Neuronal stem cell (in vitro differentiated cells): ENCODE measurements at places on chromosomes 7 and 10.

- DNase-seq, result no peak
These were observed 38.6 kb upstream of the RSBN1L start for GRCh38 chr7:77657427-77658224.

DNA sequence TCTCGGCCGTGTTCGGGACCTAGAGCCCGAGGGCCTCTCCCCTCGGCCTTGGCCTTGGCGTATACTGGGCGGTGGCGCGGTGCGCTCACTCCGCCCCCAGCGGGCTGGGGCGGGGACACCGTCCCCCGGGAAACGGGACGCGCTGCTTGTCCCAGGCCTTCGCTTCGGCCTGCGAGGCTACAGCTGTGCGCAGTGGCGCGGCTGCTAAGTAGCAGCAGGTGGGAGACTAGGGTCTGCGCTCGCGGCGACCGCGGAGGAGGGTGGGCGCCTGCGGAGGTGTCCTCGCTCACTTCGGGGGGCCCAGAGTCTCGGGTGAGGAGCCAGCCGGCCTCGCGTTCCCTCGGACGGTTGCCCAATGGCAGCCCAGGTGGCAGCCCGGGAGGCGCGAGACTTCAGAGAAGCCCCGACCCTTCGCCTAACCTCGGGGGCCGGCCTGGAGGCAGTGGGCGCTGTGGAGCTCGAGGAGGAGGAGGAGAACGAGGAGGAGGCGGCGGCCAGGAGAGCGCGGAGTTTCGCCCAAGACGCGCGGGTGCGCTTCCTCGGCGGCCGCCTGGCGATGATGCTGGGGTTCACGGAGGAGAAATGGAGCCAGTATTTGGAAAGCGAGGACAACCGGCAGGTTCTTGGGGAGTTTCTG, at the start of gene DNAH11:
DNAH11 (plus strand) TSS at position 149 of the 637 bp plus-strand sequence; CDS start at position 356, 207 bp downstream.
- DNase-seq, result peak; percentile 57

GRCh38 chr10:122236690-122237306, 34.3 kb upstream of the BTBD16 start:
- no peak for DNase-seq

DNA sequence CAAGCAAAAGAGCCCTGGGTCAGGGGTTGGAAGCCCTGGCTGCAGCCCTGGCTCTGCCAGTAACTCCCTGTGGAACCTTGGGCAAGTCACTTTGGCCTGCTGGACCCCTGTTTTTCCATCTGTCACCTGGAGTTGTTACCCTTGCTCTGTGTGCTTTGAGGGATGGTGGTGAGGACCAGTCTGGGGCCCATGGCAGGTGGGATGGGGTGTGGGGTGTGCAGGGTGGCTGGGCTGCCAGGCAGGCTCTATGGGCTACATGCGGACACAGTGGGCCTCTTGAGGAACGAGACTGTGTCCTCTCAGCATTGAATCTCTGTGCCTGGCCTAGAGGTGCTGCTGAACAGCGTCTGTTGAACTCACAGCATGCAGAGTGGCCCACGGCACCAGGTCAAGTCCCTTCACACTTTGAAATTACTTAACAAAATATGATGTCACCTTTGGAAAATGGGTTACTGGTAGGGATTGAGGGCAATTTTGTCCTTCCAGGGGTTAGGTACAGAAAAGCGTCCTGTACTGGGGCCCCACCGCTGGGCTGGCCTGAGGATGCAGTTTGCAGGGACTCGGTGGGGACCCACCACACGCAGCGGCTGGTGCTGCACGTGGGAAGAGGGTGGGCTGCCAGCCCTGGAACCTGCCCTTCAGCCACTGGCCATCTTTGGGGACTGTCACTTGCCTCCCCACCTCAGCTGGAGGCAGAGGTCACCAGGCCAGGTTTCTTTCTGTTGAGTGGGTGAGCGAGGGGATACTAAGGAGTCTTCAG, 45.3 kb downstream of the PRF1 start:
- DNase-seq, result no peak

GRCh38 chr10:90458054-90458453, 399.8 kb downstream of the HTR7 start:
- DNase-seq, result no peak

GRCh38 chr10:25758041-25758457, 176.0 kb upstream of the MYO3A start:
- peak; percentile 48 for DNase-seq

- DNase-seq, result no peak
These were observed 11.8 kb downstream of the EPHA1 start for GRCh38 chr7:143396625-143397556.

DNA sequence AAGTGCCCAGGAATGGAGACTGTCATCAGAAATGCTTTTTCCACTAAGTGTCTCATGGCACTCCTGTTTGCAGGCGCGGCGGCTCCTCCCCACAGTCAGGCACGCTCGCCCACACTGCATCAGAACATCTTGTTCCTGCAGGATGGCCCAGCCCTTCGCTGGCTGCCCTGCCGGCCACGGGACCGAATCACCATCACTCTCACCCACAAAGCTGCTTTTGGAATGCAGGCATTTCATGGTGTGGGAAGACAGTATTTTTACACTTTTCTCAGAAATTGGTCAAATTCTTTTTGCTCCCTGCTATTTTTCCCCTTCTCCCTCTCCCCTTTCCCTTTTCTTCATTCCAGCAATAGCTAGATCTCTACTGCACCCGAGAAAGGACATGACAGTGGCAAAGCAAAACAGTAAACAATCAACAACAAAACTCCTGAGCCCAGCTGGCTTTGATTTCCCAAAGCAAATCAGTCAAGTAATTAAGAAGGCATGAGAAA, 176.1 kb upstream of the TNS3 start:
- DNase-seq, result no peak

- DNase-seq, result no peak
These were observed 7.6 kb downstream of the PLA2G12B start for GRCh38 chr10:72946963-72947362.

DNA sequence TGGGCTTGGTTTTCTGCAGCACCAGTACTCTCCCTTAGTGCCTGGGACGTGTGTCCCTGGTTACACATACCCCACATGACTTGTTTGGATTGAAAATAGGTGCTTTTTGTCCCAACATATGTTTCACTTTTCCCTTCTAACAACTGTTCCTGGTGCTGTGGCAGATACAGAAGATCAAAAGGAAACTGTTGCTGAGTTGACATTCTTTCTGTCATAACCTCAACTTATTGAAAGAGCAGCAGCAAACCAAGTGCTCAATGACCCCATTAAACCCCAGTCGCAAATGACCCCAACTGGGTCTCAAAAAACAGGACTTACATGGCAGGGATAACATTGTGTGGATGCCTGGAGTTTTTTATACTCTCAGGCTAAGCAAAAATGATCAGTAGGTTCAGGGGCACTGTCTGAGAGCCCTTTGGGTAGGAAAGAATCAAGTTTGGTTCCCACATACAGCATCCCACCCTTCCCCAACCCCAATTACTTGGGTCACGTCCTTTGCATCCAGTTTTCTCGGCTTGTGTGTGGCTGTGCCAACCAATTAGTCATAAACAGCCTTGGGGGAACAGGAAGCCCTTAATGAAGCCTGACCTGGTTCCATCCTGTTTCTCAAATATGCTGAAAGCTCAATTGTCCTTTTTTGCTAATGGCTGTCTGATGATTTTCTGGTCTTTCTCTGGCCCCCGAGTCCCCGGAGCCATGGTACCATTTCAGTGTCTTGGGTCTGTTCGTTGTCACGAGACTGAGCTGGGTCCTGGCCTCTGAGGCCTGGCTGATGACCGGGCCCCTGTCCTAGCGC, 4.9 kb downstream of the HKDC1 start:
- no peak for DNase-seq

DNA sequence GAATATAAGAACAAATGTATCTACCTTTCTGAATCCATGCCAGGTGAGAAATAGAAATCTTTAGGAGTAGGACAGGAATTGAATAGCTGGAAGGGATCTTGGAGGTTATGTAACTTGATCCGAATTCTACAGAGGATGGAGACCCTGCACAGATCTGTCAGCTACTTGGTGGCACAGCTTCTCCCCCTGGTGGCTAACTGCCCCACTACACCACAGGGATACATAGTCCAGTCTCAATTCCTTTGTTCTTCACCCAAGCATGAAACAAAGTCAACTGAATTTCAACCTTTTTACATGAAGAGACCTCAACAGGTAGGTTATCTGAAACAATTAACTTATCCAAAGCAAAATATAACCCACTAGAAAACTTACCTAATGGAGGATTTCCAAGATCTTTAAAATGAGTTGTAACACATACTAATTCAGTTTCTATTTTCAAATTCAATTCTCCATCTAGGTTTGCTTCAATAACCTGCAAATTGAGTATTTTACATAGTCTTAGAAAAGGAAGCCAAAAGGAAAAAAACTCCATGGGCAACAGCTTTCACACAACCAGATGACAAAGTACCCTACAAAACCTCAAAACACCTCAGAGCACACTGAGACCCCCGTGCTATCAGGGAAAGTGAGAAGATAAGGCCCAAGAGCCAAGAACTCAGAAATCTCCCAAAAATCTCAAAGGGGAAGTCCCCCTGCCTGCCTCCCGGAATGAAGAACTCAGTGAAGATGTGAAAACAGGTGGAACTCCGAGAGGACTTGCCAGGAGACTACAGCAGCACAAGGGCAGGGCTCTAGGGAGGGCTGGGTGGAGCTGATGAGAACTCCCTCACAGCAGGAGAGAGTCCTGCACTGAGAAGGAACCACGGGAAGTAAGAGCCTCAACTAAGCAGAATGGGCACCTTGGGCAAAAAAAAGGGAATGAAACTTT, 10.3 kb downstream of the HUS1 start:
- DNase-seq, result peak; percentile 69

- no peak for DNase-seq
These were observed 613.9 kb downstream of the TNS3 start for GRCh38 chr7:46968003-46968402.

GRCh38 chr7:114048386-114049235, 129.8 kb upstream of the PPP1R3A start:
- no peak for DNase-seq

- DNase-seq, result no peak
These were observed 80.9 kb upstream of the AGBL3 start for GRCh38 chr7:134905375-134905774.

DNA sequence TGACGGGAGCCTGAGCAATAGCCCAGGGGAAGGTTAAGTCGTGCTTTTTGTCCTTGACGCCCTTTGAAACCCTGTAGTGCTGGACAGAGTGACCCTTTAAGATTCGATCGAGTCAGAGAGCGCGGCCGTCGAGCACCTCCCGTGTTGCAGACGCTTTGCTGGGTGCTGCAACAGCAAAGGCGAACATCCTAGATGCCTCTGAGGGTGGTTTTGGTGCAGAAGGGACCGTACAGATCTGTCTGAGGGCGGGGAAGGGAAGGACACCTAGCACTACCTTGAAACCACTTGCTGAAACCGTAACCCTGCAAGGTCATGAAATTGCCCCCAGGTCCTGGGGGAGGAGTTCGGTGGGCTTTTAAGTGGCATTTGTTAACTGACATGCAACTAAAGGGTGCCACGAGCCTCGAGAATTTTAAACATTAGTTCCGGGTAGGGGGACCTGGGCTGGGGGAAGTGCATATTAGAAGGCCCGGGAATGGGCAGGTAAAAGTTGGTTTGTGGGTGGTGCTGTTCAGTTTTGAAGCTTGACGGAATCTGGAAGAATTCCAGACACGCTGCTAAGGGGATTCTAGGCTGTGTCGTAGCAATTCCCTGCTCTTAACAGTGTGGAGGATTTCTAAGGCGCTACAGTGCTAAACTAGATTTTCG, 786 bp downstream of the ATP5F1C start:
- DNase-seq, result no peak

- no peak for DNase-seq
These were observed 158.6 kb downstream of the TMEM178B start for GRCh38 chr7:141232286-141233051.

DNA sequence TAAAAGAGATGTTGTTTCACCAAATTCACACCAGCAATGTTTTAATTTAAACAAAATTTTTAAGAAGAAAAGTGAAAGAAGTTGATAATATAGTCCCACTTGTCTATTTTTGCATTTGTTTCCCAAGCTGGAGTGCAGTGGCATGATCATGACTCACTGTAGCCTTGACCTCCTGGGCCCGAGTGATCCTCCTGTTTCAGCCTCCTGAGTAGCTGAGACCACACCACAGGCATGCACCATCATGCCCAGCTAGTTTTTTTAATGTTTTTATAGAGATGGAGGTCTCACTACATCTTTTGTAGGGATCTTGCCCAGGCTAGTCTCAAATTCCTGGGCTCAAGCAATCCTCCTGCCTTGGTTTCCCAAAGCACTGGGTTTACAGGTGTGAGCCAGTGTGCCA, 14.1 kb upstream of the NDUFA5 start:
- no peak for DNase-seq

GRCh38 chr10:97676770-97677581, 10.1 kb downstream of the AVPI1 start:
- peak; percentile 32 for DNase-seq

- no peak for DNase-seq
These were observed 51.8 kb upstream of the PPP2R2D start for GRCh38 chr10:131848741-131849590.

- DNase-seq, result no peak
These were observed 58.5 kb downstream of the CLRN3 start for GRCh38 chr10:127834221-127834620.

- no peak for DNase-seq
These were observed 220.5 kb downstream of the PTPRN2 start for GRCh38 chr7:158366916-158367633.

DNA sequence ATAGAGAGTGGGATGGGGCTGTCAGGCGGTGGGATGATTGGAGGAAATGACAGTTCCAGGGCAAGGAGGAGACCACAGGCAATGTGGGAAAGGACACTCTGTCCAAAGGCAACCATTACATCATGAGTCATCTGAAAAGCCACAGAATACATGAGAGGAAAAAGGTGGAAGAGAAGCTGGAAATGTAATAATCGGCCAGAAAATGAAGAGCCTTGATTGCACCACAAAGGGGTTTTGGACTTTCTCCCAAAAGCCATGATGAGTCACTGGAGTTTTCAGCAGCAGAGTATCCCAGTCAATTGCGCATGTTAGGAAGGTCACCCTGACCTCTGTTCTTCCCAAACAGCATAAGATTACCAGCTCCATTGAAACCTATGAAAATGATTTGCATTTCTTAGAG, 222.0 kb downstream of the LHFPL3 start:
- DNase-seq, result no peak

- DNase-seq, result no peak
These were observed 252.2 kb downstream of the WDR37 start for GRCh38 chr10:1308173-1308961.

DNA sequence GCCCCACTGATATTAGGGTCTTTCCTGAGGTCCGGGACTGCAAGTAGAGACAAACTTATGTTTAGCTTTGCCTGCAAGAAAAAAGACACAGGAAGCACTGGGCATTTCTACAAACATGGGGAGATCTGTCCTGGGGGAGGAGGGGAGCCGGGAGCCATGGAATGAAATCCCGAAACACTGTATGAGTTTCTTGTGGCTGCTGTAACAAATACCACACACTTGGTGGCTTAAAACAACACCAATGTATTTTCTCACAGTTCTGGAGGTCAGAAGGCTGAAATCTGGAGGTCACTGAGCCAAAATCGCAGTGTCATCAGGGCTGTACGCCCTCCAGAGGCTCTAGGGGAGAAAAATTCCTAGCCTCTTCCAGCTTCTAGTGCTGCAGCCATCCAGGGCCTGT, 114.0 kb upstream of the CHST15 start:
- no peak for DNase-seq

- no peak for DNase-seq
These were observed 140.6 kb upstream of the TMEM168 start for GRCh38 chr7:112930787-112931186.

GRCh38 chr7:141880960-141881359, 35.2 kb upstream of the OR9A4 start:
- DNase-seq, result no peak
